ENCODE measurements at places on chromosomes 7 and 10.

DNA sequence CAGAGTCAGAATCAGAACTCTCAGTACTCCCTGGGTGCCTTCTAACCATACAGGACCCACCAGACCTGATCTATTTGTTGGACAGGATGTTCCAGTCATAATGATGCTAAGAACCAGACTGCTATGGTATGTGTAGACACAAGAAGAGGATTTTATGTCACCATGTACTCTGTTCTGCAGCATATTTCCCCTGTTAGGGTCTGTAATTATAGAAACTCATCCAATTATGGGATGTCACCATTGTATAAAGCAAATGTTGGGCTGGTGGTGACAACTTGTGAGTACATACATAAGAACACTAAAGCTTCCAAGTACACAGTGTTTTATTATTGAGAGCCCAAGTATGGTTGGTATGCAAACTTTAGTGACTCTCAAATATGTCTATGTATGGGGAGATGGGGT is 67.1 kb upstream of the AGBL3 start:
- no peak for DNase-seq

DNA sequence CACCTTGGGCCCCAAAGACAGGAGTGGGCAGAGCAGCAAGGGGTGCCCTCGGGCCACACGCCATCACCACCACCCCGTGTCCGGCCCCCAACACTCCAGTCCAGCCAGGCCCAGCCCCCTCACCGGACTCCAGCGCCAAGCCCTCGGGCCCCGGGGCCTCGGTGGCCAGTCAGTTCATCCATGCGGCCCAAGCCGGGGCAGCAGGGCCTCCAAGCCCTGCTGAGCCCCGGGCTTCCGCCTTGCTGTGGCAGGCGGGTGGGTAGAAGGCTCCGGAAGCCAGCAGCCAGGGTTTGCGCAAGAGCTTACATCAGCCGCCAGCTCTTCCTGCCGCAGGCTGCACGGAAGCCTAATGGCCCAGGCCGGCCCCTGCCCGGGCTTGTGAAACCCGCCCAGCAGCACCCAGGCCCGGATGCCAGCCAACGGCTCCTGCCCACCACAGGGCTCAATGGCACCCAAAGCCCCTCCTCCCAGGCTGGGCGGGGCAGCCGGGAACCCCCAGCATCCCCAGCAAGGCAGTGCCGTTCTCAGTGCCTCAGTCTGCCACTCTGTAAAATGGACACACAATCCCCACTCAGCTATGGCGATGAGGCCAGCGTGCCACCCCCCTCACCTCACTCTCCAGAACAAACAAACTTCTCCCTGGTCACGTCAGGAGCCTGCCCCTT is 26.5 kb downstream of the TNRC18 start:
- peak; percentile 65 for DNase-seq

GRCh38 chr10:100186253-100187212 is 704 bp upstream of the ERLIN1 start:
- DNase-seq: no peak

DNA sequence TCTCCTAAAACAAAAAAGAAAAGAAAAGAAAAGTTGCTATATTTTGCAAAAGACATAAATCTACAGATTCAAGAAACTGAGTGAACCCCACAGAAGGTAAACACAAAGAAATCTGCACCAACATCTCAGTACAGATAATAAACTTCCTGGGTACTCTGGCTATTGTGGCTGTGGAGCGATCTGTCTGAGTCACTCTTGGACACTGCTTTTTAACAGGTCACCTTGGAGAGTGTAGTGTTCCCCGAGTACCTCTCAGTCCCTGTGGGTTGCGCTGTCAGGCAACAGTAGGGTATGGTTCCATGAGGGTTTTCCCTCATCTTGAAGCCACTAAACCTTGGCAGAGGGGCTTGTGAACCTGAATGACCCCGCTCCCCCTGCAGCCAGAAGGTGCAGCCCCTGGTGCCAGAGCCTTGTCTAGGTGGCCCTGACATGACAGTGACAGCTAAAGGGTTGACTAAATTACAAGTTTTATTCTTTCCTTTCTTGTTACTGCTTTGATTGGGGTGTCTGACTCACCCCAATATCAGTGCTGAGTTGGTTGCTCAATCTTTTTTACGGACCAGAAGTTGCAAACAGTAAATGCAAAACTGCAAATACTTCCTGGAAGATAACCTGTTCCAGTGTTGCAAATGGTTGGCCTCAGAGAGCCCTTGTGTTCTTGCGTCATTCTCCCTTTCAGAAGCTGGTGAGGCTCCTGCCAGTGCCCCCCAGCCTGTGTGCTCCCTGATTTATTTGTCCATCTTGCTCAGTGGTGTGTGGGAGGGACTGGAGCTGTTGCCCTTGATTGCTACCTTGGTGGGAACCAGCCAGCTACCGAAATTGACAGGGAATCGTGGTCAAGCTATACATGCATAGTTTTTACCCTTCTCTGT is 30.6 kb downstream of the POR start:
- no peak for DNase-seq

DNA sequence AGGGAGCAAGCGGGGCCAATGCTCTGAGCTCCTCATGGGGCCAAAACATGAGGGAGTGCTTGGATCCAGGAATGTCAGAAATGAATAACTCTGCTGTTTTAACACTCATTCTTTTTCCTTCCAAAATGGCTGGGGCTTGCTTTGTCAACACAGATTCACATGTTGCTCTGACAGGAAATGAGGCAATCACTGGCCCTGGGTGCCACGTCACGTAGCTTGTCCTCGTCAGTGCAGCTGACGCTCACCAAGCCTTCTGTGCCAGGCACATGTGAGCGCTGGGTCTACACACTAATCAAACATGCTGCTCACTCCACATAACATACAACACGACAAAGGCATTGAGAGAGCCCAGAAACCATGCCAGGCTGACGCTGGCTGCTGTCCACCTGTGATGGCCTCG is 198.9 kb downstream of the WDR37 start:
- no peak for DNase-seq

DNA sequence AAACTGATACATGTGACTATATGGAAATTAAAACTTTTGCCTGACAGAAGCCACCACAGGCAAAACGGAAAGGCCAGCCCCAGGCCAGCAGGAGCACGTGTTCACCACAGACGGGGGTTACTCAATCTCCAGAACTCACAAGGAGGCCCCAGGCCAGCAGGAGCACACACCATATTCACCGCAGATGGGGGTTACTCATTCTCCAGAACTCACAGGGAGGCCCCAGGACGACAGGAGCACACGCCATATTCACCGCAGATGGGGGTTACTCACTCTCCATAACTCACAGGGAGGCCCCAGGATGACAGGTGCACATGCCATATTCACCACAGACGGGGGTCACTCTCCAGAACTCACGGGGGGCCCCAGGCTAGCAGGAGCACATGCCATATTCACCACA is 61.5 kb downstream of the NKX6-2 start:
- DNase-seq: no peak

DNA sequence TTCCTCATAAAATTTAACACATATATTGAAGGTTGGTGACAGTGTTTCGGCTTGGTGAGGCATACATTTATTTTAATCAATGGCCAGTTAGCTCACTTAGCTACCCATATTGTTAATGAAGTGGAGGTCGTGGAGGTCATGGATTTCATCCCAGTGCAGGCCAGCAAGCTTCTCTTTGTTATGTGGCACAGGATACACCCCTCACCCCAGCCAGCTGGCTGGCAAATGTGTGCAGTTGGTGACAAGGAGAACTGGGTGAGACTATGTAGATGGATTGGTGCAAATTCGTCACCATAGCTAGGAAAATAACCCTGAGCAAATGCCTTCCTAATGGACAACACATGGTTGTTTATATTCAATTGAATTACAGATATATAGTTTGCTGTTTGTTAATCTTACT is 50.5 kb upstream of the FOXP2 start:
- DNase-seq: no peak

GRCh38 chr10:49837685-49838084 is 75.6 kb upstream of the OGDHL start:
- DNase-seq: no peak

GRCh38 chr7:22601408-22601807 is 101.4 kb upstream of the STEAP1B start:
- no peak for DNase-seq

DNA sequence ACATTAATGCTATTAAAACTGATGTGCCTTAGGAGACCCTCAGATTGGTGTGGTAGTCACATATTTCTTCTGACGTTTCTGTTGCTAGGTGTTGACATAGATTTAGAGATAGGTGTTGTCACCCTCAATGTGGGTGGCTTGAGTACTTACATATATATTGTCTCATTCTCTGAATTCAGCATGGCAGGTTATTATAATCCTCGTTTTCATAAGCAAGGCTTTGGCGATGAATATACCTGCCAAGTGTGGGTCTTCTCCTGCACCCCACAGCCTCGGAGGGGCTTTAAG is 7.0 kb downstream of the FBH1 start:
- no peak for DNase-seq

DNA sequence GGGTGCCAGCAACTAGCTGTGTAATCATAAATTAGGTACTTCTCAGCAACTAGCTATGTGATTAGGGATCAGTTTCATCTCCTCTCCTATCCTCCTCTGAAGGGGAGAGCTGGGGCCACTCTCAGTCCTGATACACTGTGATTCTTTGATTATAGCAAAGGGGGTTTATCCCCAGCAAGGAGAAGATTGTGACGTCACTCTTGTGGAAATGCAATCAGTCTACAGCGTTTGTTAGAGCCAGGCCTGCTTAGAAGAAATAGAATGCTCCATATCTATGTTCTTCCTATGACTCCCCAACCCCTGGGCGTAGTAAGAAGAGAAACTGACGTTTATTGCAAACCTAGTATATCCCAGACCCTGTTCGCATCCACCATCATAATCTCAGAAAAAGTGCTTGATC is 308.2 kb downstream of the GFRA1 start:
- no peak for DNase-seq

- no peak for DNase-seq
Observed at GRCh38 chr10:127971963-127972615, 65.2 kb downstream of the PTPRE start.

- DNase-seq: no peak
Observed at GRCh38 chr7:20016669-20017068, 200.5 kb downstream of the MACC1 start.

DNA sequence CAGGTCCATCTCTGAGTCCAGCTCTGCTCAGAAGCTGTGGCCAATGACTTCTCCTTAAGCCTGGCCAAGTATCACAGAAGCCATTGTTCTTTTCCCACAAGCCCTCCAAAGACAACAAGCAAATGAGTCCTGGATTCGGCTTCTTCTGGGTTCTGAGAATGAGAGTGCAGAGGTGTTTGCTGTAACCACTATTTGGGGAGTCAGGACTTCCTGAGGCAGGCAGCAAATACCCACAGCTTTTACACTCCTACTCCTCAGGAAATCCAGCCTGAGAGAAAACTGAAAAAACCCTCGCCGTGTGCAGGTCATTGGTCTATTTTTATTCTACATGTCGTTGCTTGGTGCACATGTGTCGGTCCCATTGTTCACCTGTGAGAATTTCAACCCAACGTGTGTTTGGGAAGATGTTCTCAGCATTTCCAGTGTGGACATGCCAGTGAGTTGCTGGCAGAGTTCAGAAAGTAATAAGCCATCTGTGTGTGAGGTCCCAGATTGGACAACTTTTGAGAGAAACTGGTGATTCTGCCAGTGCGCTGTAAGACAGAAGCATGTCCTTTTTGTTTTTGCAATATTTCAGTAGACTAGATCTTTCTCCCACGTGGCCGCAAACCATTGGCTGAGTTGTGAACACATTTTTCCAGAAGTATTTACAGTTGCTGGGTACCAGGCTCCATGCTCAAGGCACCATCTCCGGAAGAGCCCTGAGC is 121.6 kb upstream of the LYZL2 start:
- DNase-seq: no peak

DNA sequence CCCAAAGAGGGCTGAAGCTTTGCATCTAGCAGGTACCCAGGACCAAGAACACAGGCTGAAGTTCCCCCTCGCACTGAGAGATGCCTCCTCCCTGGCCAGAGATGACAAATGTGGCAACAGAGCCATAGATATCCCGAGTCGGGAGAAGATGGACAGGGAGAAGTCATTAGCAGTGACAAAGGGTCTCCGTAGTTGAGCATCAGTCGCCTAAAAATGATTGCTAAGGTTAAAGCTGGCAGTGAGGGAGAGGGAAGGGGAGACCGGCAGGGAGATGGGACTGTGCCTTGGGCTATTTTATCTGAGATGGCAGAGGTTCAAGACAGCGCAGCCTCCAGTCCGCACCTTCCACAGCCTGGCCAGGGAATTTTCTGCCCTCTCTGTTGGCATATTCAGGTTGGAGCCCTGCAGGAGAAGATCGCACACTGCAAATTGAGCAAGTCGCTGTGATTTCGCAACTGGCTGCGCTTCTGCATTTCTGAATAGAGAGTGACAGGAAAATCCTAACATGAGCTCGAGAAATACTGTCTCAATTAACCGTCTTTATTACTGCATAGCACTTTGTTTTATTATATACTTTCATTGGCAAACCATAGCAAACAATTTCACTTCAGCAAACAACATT is 238.9 kb upstream of the GPR26 start:
- DNase-seq: no peak

- DNase-seq: no peak
Observed at GRCh38 chr7:17401791-17402627, 103.6 kb downstream of the AHR start.

GRCh38 chr10:62733654-62734293 is 70.7 kb upstream of the ADO start:
- no peak for DNase-seq

GRCh38 chr7:27678617-27679260 is 16.1 kb upstream of the HIBADH start:
- DNase-seq: no peak

- DNase-seq: no peak
Observed at GRCh38 chr10:52258799-52259425, 55.2 kb upstream of the DKK1 start.

All from stimulated activated CD4-positive, alpha-beta T cell treated with anti-CD3 and anti-CD28 coated beads, TNF-alpha, amount 100 ng/mL, for 1 hour (primary cell).